ENCODE measurements at places on chromosomes 6 and 20.
A peak's percentile ranks its signal among the peaks of the same experiment; 100 is the strongest.

- DNase-seq: peak; percentile 88
Measured at GRCh38 chr6:35044761-35045421, 96.2 kb downstream of the TCP11 start.

GRCh38 chr6:51928320-51928719 is 159.1 kb downstream of the PKHD1 start:
- DNase-seq: no peak

- DNase-seq: no peak
Measured at GRCh38 chr20:16397086-16397485, 176.2 kb downstream of the KIF16B start.

DNA sequence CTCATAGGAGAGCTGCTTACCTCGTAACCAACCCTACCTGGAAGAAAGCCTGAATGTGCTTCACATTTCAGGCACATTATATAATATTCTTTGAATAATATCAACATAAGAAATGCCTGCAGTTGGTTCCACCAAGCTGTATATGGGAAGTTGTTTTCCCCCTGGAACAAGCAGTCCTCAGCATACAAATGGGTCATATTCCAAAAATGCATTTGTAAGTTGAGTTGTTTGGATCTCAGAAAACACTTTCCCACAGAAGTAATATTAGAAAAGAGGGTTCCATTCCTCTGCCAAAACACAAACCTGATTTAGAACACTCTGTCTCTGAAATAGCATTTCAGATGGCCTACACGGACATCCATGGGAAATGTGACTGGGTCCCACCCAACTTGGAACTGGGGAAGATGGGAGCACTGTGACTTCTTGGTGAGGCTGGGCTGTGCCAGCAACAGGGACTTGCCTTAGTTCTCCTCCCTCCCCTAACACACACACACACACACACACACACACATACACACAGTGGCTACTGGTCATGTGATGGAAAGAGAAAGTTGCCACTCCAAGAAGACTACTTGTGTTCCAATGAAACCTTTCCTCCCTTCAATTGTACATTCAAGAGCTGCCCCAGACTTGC is 11.4 kb upstream of the RCAN2 start:
- DNase-seq: no peak

- DNase-seq: no peak
Measured at GRCh38 chr20:57620999-57621398, 773 bp upstream of the ZBP1 start.

- no peak for DNase-seq
Measured at GRCh38 chr20:37251825-37252477, 9.7 kb downstream of the GHRH start.

DNA sequence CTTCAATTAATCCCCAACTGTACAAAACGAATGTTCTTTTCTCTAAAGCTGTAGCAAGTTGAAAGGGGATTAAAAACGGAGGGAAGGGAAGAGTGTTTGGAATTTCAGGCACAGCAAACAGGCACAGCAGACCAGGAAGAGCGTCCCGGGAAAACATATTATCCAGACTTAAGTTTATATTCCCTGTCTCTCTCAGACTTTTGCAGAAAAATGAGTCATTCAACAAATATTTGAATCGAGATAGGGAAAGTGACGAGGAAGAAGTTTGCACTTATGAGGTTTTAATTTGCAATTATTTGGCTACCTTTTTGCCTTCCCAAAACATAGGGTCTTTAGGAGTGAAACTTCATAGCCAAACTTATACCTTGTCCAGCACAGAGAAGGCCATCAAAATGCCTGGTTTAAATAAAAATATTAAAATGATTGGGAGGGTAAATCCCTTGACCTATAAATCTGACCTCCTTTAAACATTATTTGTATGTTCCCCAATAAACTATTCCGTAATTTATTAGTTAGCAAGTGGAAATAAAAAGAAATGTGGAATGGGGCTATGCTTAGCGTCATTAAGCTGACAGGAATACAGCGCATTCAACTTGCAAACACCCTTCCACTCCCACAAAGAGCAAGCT is 16.0 kb downstream of the HFE start:
- DNase-seq: no peak

DNA sequence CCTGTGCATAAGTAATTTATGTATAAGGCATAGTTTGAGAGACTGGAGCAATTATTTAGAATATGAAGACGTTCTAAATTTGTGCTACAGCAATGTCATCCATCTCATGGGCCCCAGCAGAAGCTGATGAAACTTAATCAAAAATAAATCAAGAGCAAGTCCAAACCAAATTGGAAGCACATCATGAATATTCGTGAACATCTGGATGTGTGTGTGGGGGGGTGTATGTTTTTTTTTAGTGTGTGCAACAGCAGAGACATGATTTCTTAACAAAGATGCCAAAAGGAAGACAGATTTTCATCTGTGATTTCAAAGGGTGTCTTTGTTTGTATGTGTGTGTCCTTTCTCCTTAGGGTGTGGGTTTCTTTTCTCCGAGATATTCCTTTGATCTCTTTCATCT is 58.9 kb downstream of the SASH1 start:
- DNase-seq: no peak

DNA sequence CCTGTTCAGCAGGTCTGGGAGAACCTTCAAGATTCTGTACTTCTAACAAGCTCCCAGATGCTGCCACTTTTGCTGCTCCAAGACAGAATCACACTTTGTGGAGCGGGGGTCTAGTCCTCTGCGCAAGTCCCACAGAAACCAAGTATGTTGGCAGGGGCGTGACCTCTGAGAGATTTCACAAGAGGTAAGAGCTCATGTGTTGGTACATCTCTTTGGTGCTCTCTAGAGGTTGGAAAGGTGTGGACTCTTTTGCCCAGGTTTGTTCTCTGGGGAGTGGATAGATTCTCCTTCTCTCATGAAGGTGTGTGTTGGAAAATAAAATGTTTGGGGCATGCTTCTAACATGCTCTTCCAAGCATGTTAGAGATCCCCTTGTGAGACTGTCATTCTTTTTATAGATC is 340.9 kb upstream of the IRAK1BP1 start:
- no peak for DNase-seq

- no peak for DNase-seq
Measured at GRCh38 chr6:40755046-40755681, 168.0 kb upstream of the LRFN2 start.

DNA sequence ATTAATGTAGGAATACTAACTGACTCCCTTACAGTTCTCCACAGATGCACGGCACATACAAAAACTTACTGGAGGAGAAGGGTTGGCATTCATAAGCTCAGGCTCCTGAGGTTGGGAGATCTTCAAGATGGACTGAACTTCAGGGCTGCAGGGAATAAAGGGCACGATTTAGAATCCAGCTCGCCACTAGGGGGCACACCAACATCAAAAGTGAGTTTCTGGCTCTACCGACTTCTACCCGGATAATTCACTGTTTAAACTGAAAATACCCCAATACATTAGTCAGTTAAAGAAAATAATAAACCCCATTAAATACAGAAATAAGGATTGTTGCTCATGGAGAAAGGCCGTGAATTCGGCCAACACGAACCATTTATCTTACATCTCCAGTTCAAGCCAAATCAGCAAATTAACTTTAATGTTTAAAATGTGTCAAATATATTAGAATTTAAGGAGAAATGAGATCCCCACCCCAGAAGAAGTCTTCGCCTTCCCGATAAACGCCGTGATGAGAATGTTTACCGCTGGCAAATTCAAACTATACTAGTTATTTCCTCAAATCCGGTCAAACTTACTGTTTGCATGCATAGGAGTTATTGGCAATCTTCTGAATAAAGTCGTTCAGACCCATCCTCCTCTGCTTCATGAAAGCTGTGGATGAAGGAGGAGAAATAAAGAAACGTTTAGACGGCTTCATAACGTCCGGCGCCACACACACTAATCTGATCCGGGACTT is 121.7 kb upstream of the SLC2A12 start:
- DNase-seq: peak; percentile 73

DNA sequence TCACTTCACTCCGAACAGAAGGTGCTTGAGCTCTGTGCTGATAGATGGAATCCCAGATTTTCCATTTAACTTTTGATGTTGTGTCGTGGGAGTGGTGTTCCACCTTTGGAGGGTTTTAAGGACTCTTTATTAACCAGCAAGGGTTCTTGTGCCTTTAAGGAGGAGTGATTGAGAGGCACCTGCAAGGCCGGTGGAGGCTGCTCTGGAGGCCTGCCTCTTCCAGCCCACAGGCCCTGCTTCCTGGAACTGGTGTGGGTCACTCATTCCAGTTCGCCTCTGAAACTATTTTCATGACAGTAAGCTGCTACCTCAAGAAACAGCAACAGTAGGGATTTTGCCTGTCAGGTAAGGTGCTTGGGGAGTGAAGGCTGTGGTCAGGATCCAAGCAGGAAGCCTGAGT is 58.8 kb upstream of the APCDD1L start:
- DNase-seq: no peak

DNA sequence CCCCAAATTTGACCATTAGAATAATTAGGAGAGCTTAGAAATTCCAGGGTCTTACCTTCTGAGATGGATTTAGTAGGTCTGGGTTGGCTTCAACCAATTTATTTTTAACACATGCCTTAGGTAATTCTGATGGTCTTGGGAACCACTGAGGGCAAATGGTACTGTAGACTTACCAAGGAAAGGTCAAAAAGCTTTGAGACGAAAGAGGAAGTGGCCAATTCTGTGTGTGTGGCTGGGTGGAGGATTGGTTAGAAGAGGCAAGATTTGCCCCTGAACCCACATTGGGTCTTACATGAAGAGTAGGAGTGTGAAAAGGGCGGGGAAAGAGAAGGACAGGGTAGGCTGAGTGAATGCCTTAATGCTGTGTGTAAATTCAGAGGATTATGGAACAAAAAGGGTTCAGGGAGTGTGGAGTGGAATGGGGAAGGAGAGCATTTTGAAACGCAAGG is 2.7 kb downstream of the ITCH start:
- no peak for DNase-seq

- no peak for DNase-seq
Measured at GRCh38 chr20:44800391-44801046, 9.8 kb downstream of the RIMS4 start.

DNA sequence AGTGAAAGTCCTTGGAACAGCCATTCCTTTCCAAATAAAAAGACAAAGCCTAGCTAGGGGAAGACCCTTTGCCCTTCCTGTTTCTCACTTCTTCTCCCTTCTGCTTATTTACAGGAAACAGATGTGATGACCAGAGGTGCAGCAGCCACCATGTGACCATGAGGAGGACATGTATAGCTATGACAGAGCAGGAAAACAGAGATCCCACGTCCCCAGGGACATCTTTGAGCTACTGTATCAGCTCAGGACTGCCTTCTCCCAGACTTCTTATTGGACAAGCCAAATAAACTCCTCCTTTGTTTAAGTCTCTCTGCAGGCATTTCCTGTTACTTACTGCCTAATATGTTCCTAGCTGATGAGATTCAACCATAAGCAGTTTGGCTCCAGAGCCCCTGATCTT is 133.1 kb upstream of the MLN start:
- no peak for DNase-seq

GRCh38 chr6:123841067-123841896 is 37.6 kb downstream of the NKAIN2 start:
- no peak for DNase-seq

DNA sequence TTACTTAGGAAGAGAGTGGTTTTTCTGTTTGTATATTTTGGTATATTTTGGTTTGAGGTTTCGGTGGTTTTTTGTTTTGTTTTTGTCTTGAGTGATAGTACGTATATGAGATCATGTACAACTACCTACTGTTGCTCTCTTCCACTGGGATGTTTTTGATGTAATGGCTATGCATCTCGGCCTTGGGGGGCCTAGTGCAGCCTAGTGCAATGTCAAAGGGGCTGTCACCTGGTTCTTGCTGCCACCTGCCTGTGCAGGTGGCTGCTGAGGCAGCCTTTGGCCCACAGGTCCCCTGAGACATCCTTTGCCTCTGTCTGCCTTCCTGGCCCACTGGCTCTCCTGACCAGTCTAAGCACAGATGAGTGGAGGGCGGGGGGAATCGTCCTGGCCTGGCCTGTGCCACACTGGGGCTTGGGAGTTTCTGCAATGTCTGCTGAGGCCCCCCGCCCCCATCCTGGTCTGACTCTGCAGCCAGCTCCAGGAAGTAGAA is 546.6 kb downstream of the CD83 start:
- DNase-seq: no peak

GRCh38 chr20:40441771-40442170 is 247.3 kb downstream of the MAFB start:
- DNase-seq: no peak

GRCh38 chr6:157732007-157732406 is 91.0 kb upstream of the SNX9 start:
- no peak for DNase-seq

DNA sequence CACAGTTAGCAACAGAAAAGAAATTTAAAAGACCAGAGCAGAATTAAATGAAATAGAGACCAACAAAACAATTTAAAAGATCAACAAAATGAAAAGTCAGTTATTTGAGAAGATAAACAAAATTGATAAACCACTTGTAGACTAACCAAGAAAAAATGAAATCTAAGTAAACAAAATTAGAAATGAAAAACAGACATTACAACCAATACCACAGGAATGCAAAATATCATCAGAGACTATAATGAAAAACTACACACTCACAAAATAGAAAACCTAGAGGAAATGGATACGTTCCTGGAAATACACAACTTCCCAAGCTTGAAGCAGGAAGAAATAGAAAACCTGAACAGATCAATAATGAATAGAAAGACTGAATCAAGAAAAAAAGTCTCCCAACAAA is 97.8 kb downstream of the WDR27 start:
- no peak for DNase-seq

DNA sequence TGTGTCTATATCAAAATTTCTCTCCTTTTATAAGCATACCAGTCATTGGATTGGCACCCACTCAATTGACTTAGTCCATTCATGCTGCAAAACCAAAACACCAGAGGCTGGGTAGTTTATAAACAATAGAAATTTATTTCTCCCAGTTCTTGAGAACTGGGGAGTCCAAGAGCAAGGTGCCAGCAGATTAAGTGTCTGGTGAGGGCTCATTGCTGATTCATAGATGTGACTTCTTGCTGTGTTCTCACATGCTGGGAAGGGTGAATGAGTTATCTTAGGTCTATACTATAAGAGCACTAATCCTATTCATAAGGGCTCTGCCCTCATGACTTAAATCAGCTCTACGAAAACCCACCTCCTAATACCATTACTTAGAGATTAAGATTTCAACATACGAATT is 501.4 kb downstream of the EPM2A start:
- no peak for DNase-seq

DNA sequence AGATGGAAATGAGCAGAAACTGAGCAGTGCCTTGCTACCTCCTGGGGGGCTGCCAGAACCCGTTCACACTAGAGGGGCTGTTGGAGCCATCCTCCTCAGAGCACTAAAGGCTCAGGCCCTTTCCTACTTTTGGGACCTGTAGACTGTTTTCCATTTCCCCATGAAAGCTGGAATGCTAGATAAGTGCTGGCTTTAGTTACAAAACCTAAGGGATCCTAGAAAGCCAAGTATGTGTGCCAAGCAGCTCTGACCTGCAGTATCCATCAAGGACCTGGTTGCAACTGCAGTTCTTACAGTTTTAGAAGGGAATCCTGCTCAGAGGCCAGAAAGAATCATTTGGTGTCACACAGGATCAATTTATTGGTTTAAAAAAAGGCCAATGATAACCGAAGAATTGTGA is 176.7 kb upstream of the COL21A1 start:
- no peak for DNase-seq

- no peak for DNase-seq
Measured at GRCh38 chr6:98526465-98526864, 307.9 kb upstream of the POU3F2 start.

GRCh38 chr6:147238906-147239305 is 34.7 kb downstream of the STXBP5 start:
- no peak for DNase-seq

Measured in pulmonary artery endothelial cell (primary cell).